Karpas-422 (cell line): ENCODE measurements at places on chromosomes 6 and 20.

GRCh38 chr6:93136111-93136510 is 283.2 kb downstream of the EPHA7 start:
- DNase-seq = no peak

DNA sequence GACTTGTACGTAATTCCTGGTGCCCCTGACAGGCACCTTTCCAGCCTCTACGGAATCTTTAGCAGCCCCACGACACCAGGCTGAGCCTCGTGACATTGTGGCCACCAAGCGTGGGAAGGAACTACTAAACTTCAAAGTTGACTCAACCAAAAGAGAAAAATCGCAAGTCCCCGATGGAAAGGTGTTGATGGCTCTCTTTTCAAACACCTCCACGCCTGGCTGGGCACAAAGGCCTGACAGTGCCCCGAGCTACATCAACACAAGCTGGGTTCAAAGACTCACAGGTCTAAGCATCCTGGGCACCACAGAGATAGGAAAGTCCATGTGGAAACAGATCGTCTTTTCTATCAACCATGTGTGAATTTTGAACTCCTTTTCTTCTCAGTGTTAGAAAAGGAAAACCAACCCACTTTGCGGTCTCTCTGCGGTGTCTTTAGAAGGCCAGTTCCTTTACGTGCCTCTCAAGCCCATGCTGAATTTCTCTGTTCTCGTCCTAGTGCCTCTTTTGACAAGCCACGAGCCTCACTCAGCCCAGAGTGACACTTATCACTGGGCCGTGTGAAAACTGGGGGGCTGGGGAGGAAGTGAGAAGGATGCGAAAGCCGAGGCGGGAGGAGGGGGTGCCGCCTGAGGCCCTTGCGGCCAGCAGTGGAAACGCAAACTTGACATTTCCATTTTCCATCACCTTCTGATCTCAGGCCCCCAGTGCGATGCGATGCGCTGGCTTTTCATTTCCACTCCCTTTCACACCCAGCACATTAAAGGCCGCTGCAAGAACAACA is 59.4 kb downstream of the GFOD1 start:
- DNase-seq = peak; percentile 91

GRCh38 chr6:52016915-52017748 is 70.3 kb downstream of the PKHD1 start:
- DNase-seq = no peak

DNA sequence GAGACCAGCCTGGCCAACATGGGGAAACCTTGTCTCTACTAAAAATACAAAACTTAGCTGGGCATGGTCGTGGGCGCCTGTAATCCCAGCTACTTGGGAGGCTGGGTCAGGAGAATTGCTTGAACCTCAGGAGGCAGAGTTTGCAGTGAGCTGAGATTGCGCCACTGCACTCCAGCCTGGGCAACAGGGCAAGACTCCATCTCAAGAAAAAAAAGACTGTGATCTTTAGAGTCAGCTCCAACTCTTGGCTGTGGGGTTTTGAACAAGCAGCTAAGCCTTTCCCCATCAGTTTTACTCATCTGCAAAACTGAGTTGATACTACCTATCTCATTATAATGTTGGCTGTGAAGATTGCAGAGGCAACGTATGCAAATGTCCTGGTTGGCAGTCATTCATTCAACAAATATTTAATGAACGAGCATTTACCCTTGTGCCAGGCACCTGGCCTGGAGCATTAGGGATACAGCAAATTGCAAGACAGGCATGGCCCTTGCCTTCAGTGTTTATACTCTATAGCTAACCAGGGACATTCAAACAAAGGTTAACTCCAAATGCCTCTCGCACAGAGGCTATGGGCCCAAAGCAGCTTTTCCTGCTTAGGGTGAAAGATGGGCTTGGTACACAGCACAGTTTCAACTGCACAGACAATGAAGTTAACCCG is 37.8 kb downstream of the ILRUN start:
- no peak for DNase-seq

DNA sequence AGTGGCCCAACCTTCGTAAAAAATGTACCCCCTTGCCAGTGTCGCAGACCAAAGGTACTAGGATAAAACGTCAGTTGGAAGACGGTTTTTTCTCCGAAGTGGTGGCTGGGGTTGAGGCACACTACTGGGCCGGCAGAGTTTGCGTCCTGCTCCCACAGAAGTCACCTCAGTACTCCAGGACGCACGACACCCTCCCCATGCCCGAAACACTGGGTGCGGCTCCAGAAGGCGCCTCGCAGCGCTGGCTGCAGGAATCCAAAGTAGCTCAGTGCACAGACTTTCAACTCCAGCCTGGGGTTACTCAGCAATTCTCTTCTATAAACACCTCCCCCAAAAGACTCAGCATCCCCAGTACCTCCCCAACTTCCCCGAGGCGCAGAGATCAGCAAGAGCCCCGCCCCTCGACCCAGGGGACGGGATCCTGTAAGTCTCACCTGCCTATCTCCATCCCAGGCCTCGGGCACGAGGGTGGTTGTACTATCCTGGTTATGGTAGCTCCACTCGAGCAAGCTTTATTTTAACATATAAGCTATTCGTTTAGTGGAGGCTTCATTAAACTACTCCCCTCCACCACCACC is 88.2 kb downstream of the ZFP64 start:
- DNase-seq = no peak

DNA sequence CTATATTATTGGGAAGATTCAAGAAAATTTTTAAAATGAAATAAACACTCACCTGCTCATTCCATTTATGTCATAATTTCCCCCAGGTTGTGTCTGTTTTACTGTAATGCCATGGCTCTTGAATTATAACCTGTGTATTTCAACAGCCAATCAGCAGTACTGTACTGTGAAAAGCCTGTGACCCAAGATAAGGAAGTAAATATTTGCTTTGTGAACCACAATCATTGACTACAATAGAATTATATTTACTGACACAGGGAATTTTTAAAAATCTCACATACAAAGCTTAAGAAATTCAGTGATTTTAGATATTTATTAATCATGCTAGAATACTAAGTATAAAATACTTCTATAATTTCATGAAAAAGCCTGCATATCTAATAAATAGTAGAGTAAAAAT is 6.0 kb downstream of the RGS17 start:
- DNase-seq = no peak

- DNase-seq = no peak
Observed at GRCh38 chr20:59291740-59292383, 8.5 kb upstream of the EDN3 start.

DNA sequence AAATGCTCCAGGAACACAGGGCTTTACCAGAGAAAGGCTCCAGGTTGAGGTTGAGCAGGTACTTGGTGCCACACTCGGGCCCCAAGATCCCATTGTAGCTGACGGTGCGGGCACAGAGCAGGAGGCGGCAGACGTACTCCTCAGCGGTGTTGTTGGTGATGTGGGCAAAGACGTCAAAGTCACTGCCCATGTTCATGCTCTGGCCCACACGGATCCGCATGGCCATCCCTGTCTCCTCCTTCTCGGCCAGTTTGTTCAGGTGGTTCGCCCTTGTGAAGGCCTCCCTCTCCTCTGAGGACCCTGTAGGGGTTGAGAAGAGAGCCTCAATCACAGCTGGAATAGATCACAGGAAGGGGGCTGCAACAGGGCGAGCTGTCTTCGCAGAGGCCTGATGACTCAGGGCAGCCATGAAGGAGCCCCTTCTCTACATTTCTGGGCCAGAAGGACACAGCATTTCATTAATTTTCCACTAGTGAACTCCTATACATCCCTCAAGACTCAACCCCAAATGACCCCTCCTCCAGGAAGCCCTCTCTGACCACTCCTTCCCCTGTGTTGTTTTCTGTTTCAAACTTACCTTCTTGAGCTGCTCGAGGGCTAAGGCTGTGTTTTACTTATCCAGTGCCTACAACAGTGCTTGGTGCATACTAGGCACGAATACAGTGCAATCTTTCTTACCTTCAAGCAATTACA is 26.8 kb downstream of the TGM2 start:
- no peak for DNase-seq

GRCh38 chr6:112332274-112332673 is 14.9 kb upstream of the RFPL4B start:
- DNase-seq = no peak

DNA sequence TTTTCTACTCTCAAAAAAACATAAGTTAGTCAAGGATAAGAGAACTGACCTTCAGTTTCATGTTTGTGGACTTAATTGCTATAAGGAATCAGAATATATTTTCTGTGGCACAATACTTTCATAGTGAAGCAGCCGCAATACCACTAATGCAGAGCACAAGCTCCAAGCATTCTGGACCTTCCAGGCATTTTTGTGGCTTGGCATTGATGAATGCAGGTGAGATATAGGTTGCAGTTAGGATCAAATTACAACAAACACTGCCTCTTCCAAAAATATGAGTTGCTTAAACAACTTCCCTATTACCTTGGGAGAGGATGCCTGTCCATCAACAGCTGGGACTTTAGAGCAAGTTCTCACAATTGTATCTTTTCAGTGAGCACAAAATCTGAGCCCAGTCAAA is 162.8 kb upstream of the RSPO3 start:
- DNase-seq = no peak

GRCh38 chr6:93419304-93420162 is at the start of gene EPHA7:
EPHA7 (minus strand) TSS chr6:93419559; CDS start chr6:93419341, 218 bp downstream.
- DNase-seq = no peak

DNA sequence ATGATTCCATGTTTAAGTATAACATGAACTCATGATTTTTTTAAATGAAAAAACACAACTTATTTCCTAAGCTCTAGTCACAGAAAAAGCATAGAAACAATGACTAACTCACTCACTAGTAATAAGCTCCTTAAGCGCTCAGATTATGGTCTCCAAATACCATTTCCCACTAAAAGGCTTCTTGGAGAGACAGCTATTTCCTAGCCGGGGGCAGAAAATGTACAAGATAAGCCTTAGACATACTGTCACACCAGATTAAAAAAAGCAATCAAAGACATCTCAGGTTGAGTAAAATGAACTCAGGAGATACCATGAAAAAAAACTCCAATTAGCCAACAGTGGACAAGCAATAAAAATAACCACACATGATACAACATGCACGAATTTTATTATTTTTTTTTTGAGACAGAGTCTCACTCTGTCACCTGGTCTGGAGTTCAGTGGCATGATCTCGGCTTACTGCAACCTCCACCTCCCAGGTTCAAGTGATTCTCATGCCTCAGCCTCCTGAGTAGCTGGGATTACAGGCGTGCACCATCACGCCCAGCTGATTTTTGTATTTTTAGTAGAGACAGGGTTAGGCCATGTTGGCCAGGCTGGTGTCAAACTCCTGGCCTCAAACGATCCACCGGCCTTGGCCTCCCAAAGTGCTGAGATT is 14.9 kb downstream of the SRPK1 start:
- DNase-seq = no peak

- DNase-seq = no peak
Observed at GRCh38 chr6:169407325-169407724, 153.7 kb upstream of the THBS2 start.

- DNase-seq = peak; percentile 41
Observed at GRCh38 chr6:167827583-167828324, 1.0 kb downstream of the AFDN start.

GRCh38 chr6:7431313-7431673 is 41.7 kb downstream of the RIOK1 start:
- no peak for DNase-seq

DNA sequence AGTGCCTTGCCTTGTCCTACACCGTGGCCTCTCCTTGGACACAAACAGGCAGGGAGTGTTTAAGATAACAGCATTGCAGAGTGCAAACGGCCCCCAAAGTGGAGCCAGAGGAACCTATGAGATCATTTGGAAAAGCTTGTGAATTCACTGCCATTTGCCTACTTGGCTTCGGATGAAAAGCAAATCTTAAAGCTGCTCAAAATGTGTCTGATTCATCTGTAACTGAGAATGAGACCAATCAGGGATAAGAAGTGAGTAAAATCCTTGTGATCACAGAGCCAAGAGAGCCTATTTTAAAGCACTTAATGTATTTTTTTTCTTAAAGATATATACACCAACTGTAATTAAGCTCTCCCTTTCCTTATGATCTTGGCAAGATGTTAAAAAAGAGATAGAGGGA is 65.7 kb upstream of the BACH2 start:
- no peak for DNase-seq

GRCh38 chr20:24277196-24277595 is 192.2 kb upstream of the SYNDIG1 start:
- DNase-seq = no peak

- DNase-seq = peak; percentile 78
Observed at GRCh38 chr6:75602246-75603105, 796 bp downstream of the SENP6 start.

- DNase-seq = no peak
Observed at GRCh38 chr6:168387911-168388310, 53.1 kb upstream of the SMOC2 start.

DNA sequence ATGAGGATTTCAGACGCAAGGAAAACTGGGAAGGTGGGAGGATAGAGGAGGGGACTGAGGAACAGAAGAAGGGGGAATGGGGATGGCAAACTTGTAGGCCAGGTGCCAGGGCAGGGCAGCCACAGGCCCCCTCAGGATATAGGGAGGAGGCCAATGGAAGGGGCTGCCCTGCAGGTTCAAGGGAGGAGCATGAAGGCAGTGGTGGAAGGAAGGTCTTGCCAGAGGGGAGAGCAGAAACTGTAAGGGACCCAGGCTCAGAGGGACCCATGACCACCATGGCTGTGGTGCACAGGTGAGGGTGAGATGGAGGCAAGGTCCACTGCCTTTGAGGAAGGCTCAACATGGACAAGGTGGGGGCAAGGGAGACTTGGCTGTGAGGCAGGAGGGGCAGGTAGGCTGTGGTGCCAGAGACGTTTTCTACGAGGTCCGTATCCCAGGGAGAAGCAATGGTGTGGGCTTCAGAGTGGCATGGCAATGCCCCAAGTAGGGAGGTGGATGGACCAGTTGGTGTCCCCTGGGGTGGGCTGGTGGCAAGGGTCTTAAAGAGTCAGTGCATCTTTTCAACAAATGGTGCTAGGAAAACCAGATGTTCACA is 22.7 kb downstream of the HLA-F start:
- DNase-seq = no peak

GRCh38 chr6:76506808-76507207 is 434.3 kb upstream of the IMPG1 start:
- no peak for DNase-seq

DNA sequence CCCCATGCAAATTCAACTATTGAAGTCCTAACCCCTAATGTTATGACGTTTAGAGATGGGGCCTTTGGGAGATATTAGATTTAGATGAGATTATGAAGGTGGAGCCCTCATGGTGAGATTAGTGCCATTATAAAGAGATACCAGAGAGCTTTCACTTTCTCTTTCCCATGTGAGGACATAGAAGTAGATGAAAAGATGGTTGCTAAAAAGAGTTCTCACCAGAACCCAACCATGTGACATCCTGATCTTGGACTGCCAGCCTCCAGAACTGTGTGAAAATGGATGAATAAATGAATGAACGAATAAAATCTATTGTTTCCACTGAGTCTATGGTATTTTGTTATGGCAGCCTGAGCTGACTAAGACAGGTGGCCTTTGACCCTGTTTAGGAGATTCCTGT is 50.6 kb upstream of the FBXO30 start:
- DNase-seq = peak; percentile 85

- no peak for DNase-seq
Observed at GRCh38 chr6:21729431-21729830, 135.9 kb downstream of the SOX4 start.

- no peak for DNase-seq
Observed at GRCh38 chr6:159874435-159874834, 16.4 kb upstream of the MAS1 start.
